GM12878 (cell line): ENCODE measurements at places on chromosomes 5 and 9. TPM values are rescaled to one million over a fixed set of nuclear protein-coding genes. Genes with fewer than 3 reads are reported as not detected.

RASGEF1C gene
- not detected in 2 replicates for total RNA-seq

PCDHB14 gene
- not detected in 2 replicates for total RNA-seq

- DNase-seq = no peak
These were observed 245.7 kb downstream of the BNC2 start for GRCh38 chr9:16624744-16625117.

- DNase-seq = no peak
These were observed 288.7 kb downstream of the ZSWIM6 start for GRCh38 chr5:61620699-61621182.
